ENCODE measurements at places on chromosomes 3 and 15.

GRCh38 chr3:14391033-14391432 lies 11.4 kb upstream of the SLC6A6 start:
- DNase-seq: no peak

DNA sequence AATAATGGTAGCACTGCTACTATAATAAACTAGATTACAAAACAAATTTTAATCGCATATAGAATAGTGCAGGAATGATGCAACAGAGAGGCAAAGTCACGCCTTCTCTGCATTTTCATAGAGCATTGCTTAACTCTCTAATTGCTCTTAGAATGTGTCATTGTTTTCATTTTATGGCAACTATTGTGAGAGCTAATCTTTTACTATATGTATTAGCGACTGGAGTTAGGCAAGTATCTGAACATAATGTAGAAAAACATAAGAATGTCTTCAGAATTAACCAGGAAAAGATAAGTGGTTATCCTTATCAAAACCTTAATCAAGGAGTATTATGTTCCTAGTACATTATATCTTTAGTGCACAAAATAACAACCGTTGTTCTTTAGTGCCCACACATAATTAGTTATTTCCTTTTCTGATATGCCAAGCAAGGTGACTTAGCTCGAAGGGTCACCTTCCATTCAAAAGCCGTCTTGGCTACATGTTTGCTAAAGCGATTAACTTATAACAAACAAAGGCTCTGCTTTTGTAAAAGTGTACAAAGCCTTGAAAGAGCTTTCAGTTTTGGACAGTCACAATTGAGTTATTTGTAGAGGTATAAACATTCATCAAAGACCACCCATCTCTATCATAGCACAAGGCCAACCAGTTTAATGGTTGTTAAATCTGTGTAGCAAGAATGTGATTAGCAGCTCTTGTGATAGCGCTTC lies 1328.9 kb downstream of the ROBO2 start:
- DNase-seq: no peak

DNA sequence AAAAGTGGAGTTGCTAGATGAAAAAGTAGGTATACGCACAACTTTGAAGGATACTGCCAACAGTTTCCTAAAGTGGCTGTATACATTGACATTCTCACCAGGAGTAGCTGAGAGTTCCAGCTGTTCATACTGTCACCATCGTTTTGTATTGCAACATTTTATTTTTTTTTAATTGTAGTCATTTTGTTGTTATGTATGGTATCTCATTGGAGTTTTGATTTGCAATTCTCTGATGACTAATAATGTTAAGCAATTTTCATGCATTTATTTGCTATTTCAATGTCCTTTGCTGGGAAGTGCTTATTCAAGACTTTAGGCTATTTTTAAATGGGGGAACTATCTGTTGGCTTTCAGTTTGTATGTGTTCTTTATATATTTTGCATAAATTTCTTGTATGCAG lies 185.1 kb upstream of the TGFBR2 start:
- DNase-seq: no peak

GRCh38 chr3:151085227-151085888 lies at the start of gene MED12L:
MED12L (plus strand) TSS chr3:151085664; CDS start chr3:151086927, 1,263 bp downstream.
- DNase-seq: no peak

DNA sequence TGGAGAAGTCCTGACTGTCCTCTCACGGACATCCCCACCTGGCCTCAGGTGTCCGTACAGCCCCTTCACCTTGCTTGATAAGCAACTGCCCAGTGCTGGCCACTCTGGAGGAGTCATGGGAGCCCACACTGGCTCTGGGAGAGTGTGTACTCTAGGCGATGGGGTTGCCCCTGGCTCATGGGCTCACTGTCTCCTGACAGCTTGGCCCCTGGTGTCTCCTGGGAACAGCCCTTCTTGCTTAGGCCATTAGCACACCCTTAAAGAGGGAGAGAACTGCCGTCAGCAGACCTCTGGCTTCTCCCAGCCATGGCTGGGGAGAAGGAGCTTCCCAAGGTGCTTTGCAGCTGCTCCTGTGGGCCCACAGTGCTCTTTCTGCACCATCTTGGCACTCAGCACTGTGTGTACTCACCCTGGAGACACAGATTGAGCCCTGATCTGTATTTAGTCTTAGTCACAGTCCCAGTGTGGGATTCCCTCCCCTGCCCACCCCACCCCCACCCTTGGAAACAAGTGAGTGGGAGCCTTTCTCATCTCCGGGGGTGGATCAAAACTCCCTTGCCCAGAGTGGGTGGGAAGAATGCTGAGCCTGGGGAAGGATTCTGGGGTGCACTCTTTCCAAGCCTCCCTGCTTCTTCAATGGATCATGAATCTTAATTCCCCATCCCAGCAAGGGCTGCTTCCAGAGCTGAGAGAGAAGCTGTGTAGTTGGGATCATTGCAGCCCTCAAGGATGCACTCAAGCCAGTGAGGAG lies 83.5 kb upstream of the ADPGK start:
- DNase-seq: no peak

DNA sequence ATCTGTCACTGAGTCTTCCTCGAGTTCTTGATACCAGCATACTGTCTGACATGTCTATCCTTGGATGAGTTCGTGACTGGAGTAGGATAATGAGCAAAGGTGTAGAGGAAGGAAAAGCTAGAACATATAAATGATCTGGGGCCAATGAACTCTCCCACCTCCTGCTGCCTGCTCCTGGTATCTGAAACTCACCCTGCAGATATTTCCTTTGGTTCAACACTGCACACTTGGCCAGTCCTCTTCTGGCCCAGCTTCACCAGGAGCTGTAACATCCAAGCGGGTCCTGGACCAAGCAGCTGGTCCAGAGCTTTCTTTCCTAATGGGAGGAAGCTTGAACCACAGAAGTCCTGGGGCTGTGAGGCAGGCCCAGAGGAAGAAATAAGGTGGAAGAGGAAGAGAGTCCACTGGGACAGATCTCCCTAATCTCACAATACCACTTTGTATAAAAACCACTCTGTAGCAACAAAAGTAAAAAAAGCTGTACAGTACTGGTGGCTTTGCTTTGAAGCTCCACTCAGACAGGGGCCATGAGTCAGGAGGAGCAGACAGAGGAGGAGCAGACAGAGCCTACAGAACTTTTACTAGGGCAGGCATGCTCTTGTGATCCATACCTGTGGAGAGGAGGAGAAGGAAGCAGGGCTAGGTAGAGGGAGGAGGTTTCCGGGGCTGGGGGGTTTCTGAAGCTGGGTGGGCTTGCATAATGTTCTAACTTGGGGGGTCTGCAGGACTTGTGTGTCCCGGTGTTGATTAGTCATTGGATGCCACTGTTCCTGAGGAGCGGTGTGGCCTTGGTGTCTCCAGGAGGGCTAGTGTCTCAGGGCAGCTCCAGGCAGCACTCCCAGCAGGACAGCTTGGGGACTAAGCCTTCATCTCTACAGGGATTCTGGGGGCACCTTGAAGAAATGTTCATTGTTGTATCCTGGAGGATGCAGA lies 166.9 kb downstream of the ABHD5 start:
- DNase-seq: no peak

GRCh38 chr15:91099616-91099994 lies 452 bp upstream of the SV2B start:
- peak; percentile 22 for DNase-seq

- no peak for DNase-seq
These were observed 33.5 kb upstream of the CSPG5 start for GRCh38 chr3:47612178-47612577.

GRCh38 chr3:38616658-38617057 lies 32.8 kb downstream of the SCN5A start:
- no peak for DNase-seq

Measured in activated CD8-positive, alpha-beta memory T cell treated with anti-CD3 and anti-CD28 coated beads for 4 hours (primary cell).